Ecto neural progenitor cell (in vitro differentiated cells): ENCODE measurements at places on chromosomes 13 and 19.
A peak's percentile ranks its signal among the peaks of the same experiment; 100 is the strongest.

DNA sequence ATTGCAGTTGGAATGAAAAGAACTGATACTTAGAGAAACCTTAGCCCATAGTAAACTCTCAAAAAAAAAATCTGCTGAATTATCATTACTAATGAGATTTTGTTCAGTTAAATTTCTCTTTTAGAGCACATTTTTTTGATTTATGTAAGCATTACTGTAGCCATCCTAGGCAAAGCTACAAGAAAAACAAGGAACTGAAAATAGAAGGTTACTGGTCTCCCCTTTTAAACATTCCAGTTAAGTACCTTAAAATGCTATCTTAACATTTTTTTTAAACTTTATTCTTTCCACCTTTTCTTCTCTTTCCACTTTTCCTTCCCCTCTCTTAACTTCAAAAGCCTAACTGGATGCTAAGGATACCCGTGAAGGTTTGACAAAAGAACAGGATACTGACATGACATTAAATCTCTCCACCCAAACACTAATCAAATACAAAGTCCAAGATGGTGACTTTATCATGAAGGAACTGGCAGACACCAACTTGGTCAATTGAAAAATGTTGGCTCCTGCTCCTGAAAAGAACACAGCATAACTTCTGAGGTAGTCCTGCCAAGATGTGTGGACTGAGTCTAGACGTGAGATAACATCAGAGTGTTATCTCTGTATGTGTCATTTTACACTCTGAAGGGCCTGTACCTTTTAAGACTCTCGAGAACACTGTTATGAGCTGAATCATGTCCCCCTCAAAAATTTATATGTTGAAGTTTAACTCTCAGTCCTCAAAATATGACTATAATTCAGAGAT lies 29.5 kb upstream of the SACS start:
- no peak for DNase-seq

GRCh38 chr19:17245535-17245984 lies at the start of gene NR2F6:
NR2F6 (minus strand) TSS chr19:17245919; CDS start chr19:17245220, 699 bp downstream.
- DNase-seq, result no peak

- peak; percentile 94 for DNase-seq
Measured at GRCh38 chr13:112103961-112104880, 37.3 kb downstream of the SOX1 start.

GRCh38 chr13:54574791-54575190 lies 1546.2 kb downstream of the OLFM4 start:
- no peak for DNase-seq

GRCh38 chr13:30409886-30410704 lies 12.2 kb upstream of the UBE2L5 start:
- no peak for DNase-seq
